ENCODE measurements at places on chromosomes 2 and 18.

DNA sequence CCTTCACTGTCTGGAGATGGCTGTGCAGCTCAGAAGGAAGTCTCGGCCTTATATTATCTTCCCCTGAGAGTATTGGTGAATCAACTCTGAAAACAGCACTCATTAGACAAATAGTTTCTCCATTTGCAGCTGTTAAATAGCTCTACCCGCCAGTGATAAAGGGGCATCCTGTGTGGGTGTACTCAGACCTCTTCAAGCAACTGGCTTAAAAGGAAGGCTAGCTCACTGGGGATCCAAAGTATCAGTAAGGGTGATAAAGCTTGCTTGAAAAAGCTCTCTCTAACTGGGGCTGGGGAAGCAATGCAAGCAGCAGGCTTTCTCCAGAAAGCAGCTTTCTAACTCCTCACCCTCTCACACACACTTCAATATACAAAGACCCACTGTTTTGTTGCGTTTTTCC is 64.9 kb upstream of the PSMD14 start:
- DNase-seq: no peak

DNA sequence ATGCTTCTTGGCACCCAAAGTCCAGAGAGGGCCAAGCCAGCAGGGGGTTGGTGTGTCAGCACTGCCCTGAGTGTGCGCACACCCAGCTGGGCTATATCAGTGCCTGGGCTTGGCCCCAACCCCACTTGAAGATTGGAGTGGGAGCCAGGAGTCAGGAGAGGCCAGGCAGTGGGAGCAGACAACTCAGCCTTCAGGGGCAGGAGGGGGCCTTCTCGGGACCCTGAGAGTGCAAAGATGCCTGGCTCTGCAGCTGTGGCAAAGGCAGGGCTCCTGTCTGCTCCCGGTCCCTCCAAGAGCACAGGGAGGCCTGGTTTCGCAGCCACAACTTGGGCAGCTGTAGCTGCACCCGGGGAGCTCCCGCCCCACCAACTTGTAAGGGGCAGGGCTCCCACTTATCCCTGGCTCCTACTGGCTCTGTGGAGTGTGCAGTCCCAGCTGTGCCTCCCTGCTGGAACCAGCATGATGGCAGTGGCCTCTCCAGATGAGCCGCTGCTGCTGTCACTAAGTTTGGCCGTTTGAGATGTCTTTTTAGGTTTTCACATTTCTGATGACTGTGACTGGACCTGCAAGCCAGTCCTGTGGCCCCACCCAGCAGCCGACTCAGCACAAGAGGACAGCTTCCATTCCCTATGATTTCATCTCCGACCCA is 148.8 kb upstream of the HS6ST1 start:
- DNase-seq: no peak

- no peak for DNase-seq
Measured at GRCh38 chr2:54000524-54000923, 29.7 kb upstream of the PSME4 start.

GRCh38 chr2:199704358-199705238 is 146.4 kb downstream of the FTCDNL1 start:
- peak; percentile 26 for DNase-seq
